ENCODE measurements at places on chromosomes 1 and 21.

- DNase-seq, result no peak
Observed at GRCh38 chr21:38751379-38752050, 54.2 kb upstream of the ETS2 start.

GRCh38 chr1:52436817-52437216 is 32.4 kb downstream of the PRPF38A start:
- DNase-seq, result no peak

GRCh38 chr1:78676347-78676982 is 26.8 kb downstream of the IFI44 start:
- peak; percentile 87 for DNase-seq

DNA sequence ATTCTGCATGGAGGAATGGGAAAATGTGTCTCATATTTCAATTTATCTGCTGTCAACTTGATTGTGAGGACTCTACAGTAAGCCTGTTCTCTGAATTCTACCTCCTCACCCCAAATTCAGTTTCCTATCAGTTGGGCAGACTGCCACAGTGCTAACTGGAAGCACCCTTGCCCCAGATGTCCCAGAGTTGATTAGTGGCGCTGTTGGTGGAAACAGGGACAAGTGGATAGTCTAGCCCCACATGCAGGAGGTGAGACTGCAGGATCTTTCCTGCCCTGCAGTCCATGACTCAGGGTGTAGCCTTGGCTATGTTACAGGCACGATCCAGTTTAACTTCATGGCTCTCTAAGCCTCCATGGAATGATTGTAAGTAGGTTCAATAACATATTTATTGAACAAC is 22.1 kb downstream of the ADAM30 start:
- DNase-seq, result peak; percentile 69

- DNase-seq, result no peak
Observed at GRCh38 chr1:164780863-164781262, 221.9 kb downstream of the PBX1 start.

- DNase-seq, result no peak
Observed at GRCh38 chr21:32572574-32573420, 12.5 kb downstream of the TCP10L start.

DNA sequence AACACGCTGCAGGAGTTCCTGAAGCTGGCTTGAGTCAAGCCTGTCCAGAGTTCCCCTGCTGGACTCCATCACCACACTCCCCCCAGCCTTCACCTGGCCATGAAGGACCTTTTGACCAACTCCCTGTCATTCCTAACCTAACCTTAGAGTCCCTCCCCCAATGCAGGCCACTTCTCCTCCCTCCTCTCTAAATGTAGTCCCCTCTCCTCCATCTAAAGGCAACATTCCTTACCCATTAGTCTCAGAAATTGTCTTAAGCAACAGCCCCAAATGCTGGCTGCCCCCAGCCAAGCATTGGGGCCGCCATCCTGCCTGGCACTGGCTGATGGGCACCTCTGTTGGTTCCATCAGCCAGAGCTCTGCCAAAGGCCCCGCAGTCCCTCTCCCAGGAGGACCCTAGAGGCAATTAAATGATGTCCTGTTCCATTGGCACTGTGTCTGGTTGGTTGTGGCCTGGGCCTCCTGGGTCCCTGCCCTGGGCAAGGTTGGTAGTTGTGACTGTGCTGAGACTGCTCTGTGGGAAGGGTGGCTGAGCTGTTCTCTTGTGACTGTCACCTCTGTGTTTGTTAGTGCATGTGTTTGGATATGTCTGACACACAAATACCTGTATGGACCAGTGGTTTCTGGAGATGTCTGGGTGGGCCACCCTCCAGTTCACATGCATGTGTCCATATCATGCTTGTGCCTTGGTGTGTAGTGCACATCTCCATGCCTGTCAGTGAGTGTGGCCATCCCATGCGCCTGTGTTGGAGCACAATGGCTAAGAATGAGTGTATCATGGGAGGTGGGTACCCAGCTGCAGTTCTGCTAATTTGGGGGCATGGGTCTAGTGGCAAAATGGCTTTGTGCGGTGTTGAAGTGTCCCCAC is 1.4 kb downstream of the SH3BGRL3 start:
- DNase-seq, result peak; percentile 43

DNA sequence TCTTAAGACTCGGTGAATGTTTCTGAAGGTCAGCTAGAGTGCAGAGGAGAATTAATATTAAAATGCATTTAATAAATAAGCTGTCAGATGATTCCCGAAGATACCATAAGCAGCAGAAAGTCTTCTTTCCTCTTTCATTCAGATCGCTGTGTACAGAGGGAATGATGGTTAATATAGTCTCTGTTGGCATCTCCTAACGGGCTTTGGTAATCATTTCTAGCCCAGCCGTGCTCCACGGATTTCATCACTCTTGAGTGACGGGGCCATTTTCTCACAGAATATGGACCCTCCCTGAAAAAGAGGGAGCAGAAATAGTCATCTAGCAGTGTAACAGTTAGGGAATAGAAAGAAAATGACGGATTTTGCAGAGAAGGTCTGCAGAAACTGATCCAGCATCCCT is 103.1 kb downstream of the ST6GALNAC3 start:
- no peak for DNase-seq

DNA sequence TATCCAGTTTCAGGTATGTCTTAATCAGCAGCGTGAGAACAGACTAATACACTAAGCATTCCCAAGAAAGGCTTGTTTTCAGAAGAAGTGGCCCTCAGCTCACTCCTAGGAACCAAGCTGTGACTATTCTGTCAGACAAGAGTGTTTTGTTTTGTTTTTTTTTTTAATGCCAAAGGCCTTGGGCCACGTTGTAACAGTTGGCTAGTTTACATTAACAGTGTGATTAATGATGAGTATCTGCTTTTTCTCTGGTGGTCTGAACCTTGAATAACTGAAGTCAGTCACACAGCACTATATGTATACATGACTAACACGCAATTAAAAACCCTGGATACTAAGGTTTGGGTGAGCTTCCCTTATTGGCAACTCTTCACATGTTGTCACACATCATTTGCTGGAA is 21.9 kb downstream of the DPYD start:
- DNase-seq, result no peak

DNA sequence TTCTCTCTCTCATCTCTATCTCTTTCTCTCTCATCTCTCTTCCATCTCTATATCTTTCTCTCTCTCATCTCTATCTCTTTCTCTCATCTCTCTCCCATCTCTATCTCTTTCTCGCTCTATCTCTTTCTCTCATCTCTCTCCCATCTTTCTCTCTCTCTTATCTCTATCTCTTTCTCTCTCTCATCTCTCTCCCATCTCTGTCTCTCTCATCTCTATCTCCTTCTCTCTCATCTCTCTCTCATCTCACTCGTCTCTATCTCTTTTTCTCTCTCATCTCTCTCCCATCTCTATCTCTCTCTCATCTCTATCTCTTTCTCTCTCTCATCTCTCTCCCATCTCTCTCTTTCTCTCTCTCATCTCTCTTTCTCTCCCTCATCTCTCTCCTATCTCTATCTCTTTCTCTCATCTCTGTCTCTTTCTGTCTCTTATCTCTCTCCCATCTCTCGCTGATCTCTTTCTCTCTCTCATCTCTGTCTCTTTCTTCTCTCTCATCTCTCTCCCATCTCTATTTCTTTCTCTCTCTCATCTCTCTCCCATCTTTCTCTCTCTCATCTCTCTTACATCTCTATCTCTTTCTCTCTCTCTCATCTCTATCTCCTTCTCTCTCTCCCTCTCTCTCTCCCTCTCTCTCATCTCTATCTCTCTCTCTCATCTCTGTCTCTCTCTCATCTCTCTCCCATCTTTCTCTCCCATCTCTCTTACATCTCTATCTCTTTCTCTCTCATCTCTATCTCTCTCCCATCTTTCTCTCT is 388.7 kb downstream of the NPHP4 start:
- DNase-seq, result no peak

GRCh38 chr1:24391882-24392603 is 21.5 kb downstream of the STPG1 start:
- DNase-seq, result peak; percentile 79

GRCh38 chr1:26134466-26134865 is 22.8 kb downstream of the PDIK1L start:
- no peak for DNase-seq

DNA sequence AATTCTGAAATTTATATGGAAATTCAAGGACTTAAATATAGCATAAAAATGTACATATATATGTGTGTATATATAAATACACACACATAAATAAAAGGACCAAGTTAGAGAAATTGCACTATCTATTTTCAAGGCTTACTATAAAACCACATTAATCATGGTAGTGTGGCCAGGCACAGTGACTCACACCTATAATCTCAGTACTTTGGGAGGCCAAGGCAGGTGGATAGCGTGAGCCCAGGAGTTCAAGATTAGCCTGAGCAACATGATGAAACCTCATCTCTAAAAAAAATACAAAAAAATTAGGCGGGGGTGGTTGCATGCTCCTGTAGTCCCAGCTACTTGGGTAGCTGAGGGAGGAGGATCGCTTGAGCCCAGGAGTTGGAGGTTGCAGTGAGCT is 171.4 kb upstream of the GORAB start:
- no peak for DNase-seq

DNA sequence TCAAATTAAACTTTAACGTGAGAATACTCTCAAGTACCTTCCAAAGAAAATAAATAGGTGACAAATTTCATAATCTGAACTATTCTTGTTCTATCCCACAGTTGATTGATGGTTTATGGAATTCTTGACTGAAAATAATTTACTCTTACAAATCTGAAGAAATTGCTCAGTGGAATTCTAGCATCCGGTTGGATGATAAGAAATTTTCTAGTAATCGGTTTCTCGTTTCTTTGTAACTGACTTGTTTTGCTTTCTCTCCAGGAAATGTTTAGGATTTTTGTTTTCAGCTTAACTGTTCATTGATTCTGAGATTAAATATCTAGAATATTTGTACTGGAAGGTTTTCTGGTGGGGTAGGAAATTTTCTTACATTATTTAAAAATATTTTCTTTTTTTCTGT is 558.9 kb upstream of the ADAMTS5 start:
- DNase-seq, result no peak

GRCh38 chr1:189769448-189769847 is 708.2 kb downstream of the BRINP3 start:
- no peak for DNase-seq

DNA sequence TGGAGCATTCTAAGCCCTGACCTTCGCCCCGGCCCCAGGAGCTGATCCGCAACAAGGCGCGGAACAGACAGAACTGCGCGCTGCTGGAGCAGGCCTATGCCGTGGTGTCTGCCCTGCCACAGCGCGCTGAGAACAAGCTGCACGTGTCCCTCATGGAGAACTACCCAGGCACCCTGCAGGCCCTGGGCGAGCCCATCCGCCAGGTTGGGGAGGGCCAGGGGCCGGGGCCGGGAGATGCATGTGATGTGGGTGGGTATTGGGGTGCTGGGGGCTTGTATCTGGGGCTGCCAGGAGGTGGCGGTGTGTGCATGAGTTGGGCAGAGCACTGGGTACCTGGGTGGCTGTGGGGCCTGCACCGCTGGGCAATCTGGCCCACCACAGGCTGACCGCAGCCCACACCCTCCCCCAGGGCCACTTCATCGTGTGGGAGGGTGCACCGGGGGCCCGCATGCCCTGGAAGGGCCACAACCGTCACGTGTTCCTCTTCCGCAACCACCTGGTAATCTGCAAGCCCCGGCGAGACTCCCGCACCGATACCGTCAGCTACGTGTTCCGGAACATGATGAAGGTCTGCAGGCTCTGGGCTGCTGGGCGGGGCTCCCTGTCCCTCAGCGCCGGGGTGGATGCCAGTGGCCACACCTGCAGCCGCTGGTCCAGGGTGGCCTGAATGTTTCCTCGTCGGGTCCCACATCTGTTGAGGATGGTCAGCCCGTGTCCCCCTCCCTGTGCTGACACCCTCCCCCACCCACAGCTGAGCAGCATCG is 65.8 kb downstream of the TRIM11 start:
- DNase-seq, result no peak

GRCh38 chr1:21742578-21742977 is 40.4 kb downstream of the USP48 start:
- no peak for DNase-seq

GRCh38 chr1:208272713-208273112 is 28.5 kb upstream of the PLXNA2 start:
- no peak for DNase-seq

DNA sequence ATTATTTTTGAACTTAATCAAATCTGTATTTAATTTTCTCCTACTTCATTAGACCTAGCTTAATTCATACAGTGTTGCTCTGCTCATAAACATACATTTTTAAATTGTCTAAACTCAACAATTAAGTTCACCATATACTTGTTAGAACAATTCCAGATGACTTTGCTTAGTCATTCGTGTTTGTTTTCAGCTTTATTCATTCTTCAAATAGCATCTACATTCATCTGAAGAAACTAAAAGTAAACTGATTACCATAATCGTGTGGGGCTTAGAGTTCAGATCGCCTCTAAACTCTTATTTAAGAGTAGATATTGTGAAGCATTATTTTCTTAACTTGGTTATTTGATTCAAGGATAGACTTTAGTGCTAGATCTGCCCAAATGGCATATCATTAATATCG is 34.4 kb downstream of the KLHL20 start:
- no peak for DNase-seq

- no peak for DNase-seq
Observed at GRCh38 chr1:65284229-65284628, 25.1 kb upstream of the DNAJC6 start.

GRCh38 chr1:170134521-170134920 is 11.2 kb upstream of the NTMT2 start:
- DNase-seq, result no peak

DNA sequence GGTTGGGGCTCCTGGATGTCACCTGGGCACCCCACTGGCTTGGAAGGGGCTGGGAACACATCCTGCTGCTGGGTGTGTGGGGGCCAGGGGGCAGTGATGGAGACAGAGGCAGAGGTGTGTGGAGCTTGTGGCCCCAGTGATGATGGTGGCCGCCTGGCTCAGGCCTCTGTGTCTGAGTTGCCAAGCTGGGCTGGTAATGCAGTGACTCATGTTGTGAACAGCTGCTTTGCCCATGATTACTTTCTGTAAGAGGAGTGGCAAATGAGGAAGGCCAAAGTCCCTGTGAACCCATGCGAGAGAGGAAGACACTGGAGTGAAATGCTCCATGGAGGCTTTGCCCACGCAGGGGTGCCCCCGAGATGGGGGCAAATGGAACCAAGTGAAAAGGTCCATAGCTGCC is 86.8 kb downstream of the KCNJ6 start:
- DNase-seq, result no peak

- no peak for DNase-seq
Observed at GRCh38 chr1:22835636-22836319, 125.1 kb downstream of the EPHB2 start.

DNA sequence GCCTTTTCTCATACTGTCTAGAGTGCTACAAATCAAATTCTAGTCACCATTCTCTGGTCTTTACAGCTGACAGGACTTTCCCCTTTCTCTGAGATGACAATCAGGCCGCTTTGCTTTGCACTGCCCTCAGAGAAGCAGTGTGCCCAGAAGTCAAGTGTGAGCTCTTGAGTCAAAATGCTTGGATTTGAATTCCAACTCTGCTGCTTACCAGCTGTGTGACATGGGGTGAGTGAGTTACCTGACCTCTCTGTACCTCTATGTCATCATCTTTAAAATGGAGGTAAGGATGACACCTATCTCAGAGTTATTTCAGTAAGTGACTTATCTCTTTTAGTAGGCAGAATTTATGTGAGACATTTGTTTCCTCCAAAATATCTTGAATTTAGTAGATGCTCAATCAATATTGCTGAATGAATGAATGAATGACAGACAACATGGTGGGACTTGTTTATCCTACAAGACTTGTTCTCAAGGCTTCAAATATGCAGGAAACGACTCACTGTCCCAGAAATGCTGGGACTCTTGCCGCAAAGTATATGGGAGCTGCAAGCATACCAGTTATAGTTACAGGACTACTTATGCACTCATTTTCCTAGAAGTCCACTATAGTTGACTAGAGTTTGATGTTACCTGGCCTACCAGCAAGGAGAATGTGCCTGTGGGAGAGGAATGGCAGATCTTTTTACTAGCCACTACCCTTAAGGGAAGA is 38.1 kb upstream of the A3GALT2 start:
- DNase-seq, result no peak

GRCh38 chr1:246798606-246799496 is 74.6 kb downstream of the SCCPDH start:
- no peak for DNase-seq

Data from OCI-M1 (cell line).